ENCODE measurements at places on chromosomes 3 and 15.

- DNase-seq = no peak
These were observed 149.7 kb upstream of the NUDT16 start for GRCh38 chr3:131231710-131232389.

- DNase-seq = no peak
These were observed 1.8 kb upstream of the CCR9 start for GRCh38 chr3:45884368-45885201.

DNA sequence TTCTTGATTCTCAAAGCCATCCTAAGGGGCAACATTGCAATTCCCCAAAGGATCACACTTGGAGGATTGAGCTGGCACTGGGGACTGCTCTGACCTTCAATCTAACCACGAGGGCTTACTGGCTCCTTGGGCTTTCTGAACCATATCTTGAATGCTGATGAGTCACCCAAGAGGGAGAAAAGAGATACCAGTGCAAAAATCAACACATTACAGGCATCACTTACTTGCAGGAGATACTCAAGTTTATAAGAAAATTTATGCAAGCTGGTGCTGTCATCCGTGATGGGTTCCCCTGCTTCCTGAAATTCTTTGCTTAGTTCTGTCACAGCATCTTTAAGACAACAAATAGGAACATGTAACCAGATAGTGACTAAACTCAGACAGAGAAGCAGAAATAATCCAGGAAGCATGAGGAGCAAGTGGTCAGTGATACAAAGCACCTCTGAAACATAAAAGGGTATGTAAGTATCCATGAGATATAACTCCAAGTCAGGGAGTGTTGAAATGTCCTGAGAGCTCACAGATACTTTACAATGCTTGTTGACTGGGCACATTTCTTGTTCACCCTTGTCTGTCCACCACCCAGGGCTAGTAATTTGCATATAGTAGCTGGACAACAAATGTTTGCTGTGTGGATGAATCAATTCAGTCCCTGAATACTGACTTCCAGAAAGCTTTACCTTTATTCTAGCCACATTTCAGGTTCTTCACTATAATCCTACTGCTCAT is 14.1 kb downstream of the FYCO1 start:
- DNase-seq = peak; percentile 56

DNA sequence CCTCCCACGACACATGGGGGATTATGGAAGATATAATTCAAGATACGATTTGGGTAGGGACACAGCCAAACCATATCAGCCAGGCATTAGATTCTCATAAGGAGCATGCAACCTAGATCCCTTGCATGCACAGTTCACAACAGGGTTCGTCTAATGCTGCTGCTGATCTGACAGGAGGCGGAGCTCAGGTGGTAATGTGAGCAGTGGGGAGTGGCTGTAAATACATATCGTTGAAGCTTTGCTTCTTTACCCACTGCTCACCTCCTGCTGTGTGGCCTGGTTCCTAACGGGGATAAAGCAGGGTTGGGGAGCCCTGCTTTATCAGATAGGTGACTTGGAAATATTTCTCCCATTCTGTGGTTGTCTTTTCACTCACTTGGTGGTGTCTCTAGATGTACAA is 14.8 kb downstream of the DOCK3 start:
- no peak for DNase-seq

GRCh38 chr3:179829401-179829800 is 176.6 kb downstream of the USP13 start:
- DNase-seq = no peak

DNA sequence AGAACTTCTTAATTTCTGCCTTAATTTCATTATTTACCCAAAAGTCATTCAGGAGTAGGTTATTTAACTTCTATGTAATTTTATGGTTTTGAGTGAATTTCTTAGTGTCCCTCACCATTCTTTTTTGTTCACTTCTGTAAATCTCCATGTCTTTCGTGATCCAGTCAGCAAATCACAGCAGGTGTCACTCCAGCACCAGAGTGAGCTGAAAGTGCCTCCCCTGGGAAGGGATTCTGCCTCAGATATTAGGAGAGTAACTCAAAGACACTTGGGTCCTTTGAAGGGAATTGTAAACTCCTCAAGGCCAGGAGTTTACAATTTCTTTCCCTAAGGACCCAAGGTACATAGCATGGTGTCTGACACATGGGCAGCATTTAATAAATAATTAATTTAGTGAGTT is 207.6 kb upstream of the AZI2 start:
- DNase-seq = no peak

GRCh38 chr3:146161663-146162002 is 649 bp upstream of the PLOD2 start:
- no peak for DNase-seq

- DNase-seq = no peak
These were observed 54.5 kb downstream of the PLXNA1 start for GRCh38 chr3:127037418-127037841.

GRCh38 chr3:28234454-28234853 is 7.0 kb upstream of the CMC1 start:
- no peak for DNase-seq

- DNase-seq = no peak
These were observed 664.0 kb upstream of the ADAMTS9 start for GRCh38 chr3:65351753-65352152.

DNA sequence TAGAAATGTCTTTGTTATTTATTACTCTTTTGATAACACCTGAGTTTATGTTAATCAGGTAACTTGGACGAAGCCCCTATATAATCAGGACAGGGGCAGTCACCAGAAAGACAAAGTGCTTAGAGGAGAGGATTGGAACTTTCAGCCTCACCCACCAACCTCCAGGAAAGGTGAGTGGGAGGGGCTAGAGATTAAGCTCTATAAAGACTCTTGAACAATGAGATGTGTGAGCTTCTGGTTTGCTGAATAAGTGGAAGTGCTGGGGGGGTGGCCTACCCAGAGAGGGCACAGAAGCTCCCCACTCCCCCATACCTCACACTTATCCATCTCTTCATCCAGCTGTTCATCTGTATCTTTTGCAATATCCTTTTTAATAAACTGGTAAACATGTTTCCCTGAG is 73.9 kb downstream of the TTBK2 start:
- no peak for DNase-seq

DNA sequence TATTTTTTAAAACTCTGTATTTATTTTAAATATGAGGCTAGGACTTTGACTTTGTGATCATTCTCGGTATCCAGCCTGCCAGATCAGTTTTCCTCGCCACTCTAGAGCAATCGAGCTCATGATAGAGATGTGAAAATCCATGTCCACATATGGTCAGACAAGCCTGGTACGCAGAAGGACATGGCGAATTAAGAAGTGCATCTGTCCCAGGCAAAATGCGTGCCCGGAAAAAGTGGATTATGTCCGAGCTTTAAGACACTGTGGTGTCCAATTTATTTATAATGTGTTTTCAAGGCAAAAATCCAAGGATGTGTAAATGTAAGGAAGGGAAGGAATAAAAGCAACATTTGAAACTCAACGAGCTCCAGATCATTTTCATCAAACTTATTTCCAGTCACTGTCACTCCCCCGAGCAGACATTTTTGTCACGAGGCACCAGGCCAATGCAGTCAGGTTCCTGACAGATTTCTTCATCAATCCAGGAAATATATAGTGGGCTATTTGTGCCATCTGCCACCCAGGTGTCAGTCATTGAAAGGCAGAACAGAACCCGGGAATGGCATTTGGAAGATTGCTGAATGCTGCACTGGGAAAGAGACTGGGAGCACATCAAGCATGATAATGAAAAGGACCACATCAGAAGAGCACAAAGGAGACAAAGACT is 825.7 kb downstream of the SQOR start:
- DNase-seq = no peak

- peak; percentile 48 for DNase-seq
These were observed 18.3 kb upstream of the ATP8B4 start for GRCh38 chr15:50137330-50137761.

- DNase-seq = no peak
These were observed 12.2 kb upstream of the UPK1B start for GRCh38 chr3:119161240-119161639.

DNA sequence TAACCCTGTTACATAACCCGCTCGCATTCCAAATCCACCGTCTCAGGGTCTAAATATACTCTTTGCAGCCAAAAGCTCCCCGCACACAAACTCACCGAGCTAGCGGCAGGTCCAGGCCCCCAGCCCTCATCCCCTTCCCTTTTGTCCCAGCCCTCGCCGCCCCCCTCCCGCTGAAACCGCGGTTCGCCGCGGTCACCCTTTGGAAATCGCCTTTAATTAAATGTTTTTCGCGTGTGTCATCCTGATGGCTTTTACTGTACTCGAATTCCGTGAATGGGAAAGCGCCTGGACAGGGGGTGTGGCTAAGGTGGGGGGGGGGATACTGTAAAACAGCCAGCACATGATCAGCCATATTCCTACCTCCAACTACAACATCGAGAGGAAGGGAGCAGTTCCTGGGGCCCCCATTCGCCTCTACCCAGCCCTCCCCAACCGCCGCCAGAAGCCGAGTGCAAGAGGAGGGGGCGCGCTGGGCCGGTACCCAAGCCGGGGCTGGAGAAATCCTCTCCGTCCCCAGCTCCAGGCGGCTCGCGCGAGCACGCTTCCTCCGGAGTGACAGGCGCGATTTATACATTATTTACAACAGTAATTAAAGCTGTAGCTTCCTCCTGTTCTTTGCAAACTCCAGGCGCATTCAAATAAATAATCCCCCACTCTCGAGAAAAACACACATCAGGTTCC is 1.7 kb downstream of the RORA start:
- DNase-seq = peak; percentile 70

GRCh38 chr15:79233236-79233635 is 49.3 kb upstream of the ANKRD34C start:
- DNase-seq = no peak

DNA sequence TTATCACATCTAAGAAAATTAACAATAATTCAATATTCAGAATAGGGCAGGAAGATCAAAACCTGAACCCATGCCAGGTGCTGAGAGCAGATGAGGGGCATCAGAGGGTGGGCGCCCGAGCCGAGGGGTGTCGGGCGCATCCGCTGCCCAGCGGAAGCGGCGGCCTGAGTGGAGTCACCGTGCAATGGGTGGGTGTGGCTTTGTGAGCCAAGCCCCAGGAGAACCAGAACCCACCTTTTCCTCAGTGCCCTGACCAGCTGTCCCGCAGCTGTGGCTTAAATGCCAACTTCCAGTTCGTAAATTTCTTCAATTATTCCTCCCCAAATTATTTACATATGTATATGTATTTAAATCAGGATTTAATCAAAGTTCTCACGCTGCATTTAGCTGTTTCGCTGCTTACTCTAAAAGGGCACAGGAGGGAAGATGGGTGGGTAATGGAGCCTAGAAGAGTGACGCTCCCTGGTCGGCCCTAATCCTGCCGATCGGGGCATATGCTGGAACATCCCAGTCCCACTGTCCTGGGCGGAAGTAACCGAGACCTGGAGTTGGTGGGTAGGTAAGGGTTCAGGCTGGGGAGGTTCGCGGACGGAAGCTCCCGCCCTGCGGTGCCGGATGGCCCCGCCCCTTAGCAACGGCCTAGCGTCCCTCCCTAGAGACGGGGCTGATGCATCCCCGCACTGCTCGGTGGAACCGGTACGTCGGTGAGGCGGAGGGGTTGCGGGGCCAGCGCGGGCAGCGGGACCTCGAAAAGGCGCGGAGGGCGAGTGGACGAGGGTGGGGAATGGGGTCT is 1.3 kb downstream of the DNAH1 start:
- DNase-seq = no peak

- DNase-seq = peak; percentile 32
These were observed 38.7 kb downstream of the GUCA1C start for GRCh38 chr3:108914774-108915641.

DNA sequence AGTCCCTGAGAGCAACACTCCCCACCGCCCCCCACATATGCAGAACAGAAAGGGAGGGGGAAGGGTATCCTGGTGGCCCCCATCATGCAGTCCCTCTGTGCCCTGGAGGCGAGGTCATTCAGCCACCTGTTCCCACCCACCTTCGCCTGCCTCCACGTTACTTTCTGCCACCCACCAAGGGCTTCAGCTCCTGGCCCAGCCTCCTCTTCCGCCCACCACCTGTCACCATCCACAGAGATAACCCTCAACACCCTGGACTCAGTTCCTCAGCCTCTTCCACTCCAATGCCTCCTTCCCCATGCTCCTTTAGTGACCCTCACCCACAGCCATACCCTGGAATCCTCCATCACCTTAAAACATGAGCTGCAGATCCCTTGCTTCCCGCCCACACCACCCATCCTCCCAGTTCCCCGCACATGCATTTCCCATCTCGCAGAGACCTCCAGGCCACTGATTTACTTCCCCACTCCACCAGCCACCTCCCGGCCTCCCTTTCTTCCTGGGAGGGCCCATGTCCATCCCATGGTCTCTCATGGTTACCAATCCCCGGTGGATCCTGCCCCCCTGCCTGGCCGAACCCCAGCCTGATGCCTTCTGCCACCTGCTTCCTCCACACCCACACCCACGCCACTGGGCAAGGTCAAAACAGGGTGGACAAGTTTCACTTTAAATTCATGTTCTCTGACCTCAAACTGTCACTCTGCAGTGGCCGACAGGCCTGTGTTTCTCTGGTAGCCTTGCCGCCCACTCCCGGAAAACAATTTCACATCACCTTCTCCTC is 18.2 kb downstream of the HOMER2 start:
- no peak for DNase-seq

DNA sequence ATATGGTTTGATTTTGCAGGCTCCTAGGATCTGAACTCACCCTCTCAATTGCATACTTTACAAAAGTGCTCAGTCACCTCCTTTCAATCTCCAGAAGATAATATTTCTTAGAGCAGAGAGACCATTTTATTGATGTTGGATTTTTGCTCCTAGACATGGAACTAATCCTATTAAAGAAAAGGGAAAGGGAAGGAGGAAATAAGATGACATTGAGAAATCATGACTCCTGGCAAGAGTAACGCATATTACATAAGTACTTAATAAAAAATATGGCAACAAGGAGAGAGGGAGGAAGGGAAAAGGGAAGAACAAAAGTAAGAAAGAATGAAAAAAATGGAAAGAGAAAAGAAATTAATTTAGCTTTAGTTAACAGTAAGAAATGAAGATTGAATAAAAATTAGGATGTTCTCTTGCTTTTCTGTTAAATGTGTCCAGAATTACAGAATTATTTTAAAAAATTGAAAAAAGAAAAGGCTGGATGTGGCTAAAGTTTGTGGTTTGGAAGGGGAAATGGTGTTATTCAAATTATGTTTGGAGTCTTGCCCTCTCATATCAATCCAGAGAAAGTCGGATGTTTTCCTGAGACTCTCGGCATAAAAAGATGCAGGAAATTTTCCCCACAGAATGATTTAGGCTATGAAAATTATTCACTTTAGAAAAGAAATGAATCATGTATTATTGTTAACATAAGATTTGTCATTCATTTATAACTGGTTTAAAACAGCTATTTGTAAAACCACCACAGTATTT is 474.0 kb downstream of the FGF12 start:
- DNase-seq = no peak

- DNase-seq = no peak
These were observed 77.6 kb downstream of the POLR2M start for GRCh38 chr15:57784081-57784511.

- peak; percentile 7 for DNase-seq
These were observed 483.6 kb downstream of the GBE1 start for GRCh38 chr3:81277853-81278252.

- DNase-seq = no peak
These were observed 172.8 kb downstream of the PEAK1 start for GRCh38 chr15:77247116-77247515.
